C1 segment of cervical spinal cord (tissue), 14 donors: ENCODE measurements at places on chromosomes 16 and 17.

- DNase-seq: no peak
These were observed 8.8 kb upstream of the TANGO6 start for GRCh38 chr16:68834550-68834949.

DNA sequence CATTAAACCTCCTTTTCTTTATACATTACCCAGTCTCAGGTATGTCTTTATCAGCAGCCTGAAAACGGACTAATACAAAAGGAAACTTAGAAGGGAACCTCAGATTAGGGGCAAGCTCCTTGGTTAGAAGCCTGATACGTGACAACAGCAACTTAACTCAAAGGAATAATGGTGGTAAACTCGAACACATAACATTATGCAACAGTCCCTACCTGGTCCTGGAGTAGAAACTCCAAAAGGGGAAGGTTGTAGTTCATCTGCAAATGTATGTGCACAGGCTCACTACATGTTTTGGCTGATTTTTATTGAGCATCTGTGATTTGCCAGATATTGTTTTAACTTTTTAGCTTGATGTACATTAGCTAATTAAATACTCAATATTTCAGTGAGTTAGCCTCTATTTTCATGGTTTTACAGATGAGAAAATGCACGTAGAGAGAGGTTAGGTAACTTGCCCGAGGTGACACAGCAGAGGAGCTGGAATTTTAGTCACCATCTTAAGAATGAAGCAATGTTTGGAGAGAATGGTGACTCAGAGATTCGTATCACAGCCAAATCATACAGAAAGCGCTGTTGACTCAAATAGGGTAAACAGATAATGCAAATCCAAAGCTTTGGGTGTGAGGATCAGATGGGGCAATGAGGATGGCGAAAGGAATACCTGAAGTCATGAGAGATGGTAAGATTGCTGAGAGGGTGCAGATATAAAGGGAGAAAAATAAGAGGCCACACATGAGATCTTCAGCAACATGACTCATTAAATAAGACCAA lies 194.9 kb upstream of the RBFOX1 start:
- DNase-seq: no peak

- no peak for DNase-seq
These were observed 31.4 kb upstream of the CHMP6 start for GRCh38 chr17:80960037-80960796.

DNA sequence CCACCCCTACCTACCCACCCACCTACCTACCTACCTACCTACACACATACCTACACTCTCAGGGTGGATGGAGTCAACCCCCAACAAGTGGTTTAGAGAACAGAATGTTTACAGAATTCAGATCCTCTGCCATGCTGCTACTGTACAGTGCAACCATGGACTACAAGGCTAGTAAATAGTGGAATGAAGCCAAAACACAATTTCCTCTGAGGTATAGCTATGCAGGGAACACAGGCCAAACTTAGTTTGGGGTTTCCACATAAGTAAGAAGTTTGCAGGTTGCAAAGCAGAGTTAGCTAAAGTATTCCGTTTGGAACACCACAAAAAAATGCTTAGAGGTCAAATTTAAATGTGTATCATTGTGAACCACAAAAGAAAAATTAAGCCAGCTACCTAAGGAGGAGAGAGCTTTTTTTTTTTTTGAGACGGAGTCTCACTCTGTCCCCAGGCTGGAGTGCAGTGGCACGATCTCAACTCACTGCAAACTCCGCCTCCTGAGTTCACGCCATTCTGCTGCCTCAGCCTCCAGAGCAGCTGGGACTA lies 2.7 kb upstream of the AP1G1 start:
- no peak for DNase-seq

GRCh38 chr17:75036643-75037268 lies 10.0 kb downstream of the ATP5PD start:
- peak; percentile 4 for DNase-seq

- DNase-seq: no peak
These were observed 13.0 kb downstream of the AXIN2 start for GRCh38 chr17:65548269-65548969.

DNA sequence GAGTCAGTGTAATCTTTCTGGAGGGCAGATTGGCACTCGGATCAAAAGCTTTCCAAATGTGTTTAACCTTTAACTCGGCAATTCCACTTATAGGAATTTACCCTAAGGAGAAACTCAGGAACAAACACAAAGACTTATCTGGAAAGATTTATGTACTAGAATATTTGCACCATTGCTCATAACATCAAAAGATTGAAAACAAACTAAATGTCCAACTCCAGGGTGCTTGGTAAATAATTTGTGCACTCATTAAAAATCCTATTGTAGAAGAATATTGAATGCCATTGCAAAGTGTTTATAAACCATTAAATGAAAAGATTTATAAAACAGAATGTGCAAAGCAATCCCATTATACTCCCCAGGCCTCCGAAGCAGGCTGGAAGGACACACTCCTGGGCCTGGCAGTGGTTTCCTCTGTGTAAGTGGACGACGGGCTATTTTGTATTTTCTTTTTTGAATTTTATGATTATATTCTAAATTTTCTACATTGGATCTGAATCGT lies 18.7 kb upstream of the RBFOX3 start:
- DNase-seq: no peak
